ENCODE measurements at places on chromosomes 3 and 15.
A peak's percentile ranks its signal among the peaks of the same experiment; 100 is the strongest.

GRCh38 chr3:131716007-131716406, 213.2 kb upstream of the MRPL3 start:
- no peak for DNase-seq

- peak; percentile 32 for DNase-seq
Measured at GRCh38 chr3:134249935-134250716, 533 bp downstream of the RYK start.

DNA sequence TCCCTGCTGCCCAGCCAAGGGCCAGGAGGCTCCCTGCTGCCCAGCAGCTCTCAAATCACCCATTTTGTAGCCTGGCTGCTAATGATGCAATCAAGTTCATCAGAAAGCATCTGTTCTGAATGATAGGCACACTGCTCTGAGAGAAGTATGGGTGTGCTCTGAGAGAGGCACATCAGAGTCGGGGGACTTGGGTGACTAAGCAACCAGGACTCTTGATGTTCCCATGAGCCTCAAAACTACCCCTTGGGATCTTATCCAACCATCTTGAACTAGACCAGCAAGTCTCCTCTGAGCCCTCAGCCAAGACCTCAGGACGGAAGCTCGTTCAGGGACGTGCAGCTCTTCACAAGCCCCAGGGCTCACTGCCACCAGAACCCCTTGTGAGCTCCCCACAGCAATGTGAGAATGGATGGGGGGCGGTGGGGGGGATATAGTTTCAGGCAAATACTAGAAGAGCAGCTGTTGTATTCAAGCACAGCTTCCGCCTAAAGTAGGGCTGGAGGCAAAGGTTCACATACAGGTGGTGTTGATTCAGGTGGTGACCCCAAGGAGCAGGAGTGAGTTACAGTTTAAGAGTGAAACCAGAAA, 52.2 kb upstream of the HES1 start:
- DNase-seq = no peak

DNA sequence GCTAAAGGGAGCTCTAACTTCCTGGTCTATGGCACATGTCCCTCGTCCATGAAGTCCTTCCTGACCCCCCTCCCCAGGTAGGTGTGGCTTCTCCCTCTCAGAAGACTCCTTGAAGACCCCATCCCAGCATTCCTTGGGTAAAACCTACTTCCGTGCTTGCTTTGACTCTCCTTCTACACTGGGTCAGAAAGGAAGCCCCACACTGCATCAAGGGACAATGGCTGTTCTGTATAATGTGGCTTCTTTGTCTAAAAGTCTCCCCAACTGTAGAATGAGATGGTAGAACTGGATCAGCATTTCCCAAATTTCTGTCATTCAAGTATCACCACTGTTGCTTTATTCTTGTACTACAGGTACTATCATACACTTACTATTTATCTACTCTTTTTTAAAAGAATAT, 3.9 kb upstream of the DNAJA4 start:
- DNase-seq = no peak

DNA sequence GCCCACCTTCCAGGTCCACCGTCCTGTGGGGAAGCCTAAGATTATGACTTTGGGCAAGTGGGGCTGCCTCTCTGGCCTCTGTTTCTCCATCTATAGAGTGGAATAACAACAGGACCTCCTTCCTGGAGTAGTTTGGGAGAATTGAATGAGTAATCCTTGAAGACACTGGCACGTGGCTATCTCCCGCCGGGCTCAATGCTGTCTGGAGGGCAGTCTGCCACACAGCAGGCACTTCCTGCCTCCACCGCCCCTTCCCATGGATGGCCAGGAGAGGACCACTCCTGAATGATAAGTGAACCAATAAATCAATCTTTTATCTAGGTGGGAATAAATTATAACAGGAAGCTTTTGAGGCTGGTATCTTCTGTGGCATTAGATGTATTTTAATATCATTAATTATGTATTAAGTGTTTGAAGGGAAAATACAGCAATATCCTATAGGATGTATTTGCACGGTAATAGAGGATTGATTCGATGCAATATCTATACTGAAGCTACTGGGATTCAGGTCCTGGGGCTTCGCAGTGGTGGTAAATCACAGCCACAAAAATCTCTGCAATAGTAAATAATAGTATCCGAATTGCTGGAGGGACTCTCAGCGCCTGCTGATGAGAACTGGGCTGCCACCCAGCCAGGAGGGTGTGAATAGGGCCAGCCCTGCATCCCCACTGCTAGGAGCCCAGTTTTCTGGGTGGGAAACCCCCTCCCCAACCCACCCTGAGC, 15.9 kb downstream of the MEGF11 start:
- DNase-seq = no peak

DNA sequence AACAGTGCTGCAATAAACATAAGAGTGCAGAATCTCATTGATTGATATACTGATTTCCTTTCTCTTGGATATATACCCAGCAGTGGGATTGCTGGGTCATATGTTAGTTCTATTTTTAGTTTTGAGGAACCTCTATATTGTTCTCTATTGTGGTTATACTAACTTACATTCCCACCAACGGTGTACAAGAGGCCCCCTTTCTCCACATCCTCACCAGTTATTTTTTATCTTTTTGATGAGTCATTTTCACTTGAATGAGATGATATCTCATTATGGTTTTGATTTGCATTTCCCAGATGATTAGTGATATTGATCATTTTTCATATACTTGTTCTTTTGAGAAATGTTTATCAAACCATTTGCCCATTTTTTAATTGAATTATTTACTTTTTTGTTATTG, 12.4 kb upstream of the IREB2 start:
- no peak for DNase-seq

DNA sequence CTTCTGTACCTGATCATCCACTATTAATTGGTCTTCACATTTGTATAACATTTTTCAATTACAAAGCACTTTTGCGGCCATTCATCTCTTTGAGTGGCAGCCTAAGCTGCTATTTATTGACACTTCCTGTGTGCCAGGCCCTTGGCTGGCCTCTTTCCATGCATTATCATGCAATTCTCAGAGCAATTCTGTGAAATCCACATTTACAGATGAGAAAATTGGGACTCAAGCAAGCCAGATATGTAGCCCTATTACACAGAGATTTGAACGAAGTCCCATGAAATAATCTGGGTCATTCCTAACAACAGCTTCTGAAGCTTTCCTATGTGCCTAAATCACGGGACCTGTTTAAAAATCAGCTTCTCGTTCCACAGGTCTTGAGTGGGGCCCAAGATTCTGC, 17.4 kb downstream of the SLC6A1 start:
- no peak for DNase-seq

- DNase-seq = no peak
Measured at GRCh38 chr3:53069422-53070068, 23.7 kb upstream of the SFMBT1 start.

DNA sequence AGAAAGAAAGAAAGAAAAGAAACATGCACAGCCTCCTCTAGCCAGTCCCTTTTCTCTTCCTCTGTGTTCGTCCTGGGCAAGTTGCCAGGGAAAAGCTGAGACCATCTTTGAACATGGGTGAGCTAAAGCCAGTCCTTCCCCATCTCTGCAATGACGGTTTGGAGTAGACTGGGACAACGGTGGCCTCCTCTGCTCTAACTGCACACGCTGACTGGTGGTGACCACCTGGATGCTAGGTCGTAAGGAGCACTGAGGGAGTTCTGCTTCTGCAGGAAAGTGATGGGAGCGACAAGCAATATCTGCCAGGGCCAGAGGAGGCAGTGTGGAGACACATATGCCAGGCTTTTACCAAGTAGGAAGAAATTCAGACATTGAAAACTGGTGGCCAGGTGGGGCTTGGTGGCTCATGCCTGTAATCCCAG, 111.7 kb downstream of the NUP210 start:
- no peak for DNase-seq

DNA sequence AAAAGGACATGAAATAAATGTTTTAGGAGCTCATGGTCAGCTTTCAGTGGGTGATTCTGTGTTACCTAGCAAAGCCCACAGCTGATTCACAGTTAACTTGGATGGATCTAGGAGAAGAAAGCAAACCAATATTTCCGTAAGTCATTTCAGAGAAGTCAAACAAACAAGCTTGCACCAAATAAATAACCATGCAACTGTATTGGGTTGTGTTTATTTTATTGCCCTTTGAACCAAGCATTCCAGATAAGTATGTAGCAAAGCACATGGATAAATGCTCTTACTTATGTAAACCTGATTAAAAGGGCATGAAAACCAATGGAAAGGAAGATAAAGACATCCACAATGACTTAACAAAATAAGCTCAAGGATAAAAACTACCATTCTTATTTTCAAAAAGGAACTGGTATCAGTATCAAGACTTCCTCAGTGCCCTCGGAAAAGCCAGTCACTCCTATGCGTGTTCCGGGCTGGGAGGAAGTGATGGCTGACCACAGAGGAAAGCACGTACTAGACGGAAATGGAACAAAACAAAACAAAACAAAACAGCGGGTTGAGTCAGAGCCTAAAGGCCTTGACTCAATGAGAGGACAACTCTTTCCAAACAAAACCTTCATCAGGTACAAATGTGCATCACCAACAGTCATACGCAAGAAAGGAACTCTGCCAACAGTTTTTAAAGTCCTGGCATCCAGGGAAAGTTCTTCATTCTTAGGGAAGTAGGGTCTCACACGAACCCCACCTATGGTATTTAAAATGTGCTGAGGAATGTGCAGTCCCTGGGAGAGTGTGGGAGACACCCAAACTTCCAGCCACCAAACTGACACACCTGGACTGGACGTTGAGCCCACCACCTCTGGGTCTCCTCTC, 103.3 kb downstream of the SNRK start:
- DNase-seq = peak; percentile 51

DNA sequence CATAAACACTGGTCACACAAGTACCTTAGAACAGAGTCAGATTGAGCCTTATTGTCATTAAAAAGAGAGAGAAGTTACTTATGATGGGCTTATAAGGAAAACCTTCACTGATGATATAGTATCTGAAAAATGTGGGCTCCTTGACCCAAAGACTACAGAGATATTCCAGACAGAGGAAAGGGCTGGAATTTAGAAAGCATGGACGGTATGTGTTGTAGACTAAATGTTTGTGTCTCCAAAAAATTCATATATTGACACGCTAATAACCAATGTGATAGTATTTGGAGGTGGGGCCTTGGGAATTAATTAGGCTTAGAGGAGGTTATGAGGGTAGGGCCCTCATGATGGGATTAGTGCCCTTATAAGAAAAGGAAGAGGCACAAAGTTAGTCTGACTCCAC, 61.0 kb upstream of the DAZL start:
- no peak for DNase-seq

DNA sequence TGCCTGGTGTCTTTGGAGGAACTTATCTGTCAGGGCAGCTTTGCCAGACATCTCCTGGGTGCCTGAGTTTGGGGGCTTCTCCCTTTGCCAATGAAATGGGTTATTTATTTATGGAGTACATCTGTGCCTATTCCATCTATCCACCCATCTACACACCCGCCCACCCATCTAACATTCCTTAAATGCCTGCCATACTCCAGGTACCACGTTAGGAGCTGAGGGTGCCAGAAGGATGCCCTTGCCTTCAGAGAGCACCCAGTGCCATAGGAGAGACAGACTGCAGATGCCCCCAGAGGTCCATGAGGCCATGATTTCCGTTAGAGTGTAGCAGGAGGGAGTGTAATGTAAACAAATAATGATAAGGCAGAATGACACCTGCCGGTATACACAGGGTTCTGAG, 21.8 kb upstream of the KIF23 start:
- DNase-seq = no peak

GRCh38 chr3:194395778-194396538, 3.1 kb downstream of the GP5 start:
- peak; percentile 37 for DNase-seq

DNA sequence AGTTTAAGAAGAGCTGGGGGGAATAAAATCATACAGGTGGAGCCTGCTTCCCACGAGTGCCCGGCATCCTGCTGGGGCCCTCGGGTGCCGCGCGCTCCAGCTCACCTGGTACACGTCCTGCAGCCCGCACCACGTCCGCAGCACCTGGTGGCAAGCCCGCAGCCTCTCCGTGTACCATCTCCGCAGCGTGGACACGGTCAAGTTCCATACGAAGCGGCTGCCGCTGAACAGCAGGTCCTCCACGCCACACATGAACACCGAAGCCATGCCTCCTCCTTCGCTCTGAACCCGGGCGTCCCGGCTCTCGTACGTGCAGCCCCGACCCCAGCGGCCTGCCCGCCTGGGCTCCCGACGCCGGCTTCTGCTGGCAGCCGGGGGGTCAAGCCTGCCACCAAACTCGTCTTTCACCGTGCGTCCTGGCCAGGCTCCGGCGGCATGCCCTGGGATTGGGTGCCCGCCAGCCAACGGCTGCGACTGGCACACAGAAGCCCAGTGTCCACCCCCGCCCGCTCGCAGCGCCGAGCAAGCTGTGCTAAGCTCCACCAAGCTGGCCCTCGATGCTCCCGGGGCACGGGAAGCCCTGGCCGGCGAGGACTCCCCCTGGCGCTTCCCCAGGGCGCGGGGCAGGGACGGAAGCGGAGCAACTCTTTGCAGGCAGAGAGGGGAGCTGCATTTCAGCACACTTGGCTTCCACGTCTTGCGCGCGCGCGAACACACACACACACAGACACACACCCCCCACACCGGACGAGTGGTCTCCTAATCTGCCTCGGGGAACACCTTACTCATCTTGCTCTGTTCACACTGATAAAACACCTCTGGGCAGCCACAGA, at the start of gene FRMD4B:
Gene FRMD4B (minus strand): TSS at position 366 of the 833 bp plus-strand sequence. CDS start 99 bp downstream, at position 267.
- no peak for DNase-seq

DNA sequence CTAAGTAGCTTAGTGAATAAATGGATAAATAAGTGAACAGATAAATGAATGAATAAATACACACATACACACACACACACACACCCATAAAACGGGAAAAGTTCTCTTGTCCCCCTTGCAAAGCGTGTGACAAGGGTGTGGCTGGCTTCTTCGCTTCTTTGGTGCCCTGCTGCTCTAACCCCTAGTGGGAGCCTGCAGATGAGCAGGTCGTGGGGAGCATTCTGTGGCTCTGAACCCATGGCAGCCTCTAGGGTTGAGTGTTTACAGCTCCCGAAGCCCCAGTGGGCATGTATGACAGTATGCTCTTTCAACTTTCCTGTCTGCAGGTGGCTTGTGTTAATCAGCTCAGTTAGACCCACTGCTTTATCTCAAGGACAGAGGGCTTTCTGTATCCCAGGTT, 582.3 kb downstream of the EDEM1 start:
- DNase-seq = no peak

DNA sequence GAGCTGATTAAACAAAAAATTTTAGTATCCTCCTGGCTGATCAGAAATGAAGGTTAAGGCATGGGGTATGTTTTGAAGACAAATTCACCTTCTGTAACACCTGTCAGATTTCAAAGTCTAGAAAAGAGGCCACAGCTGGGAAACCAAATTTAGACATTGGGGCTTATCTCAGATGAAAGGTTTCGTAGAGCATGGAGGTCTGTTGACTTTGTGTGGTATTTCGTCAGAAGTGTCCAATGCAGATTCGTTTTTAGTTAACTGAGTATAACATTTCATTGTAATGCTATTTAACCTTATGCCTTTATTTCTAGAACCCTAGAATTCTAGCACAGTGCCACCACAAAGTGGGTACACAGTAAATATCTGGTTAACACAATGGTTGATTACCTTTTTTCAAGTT, 61.7 kb downstream of the FNDC3B start:
- no peak for DNase-seq
